ENCODE measurements at places on chromosomes 13 and 19.

- no peak for DNase-seq
These were observed 459.4 kb downstream of the FOXO1 start for GRCh38 chr13:40207001-40207478.

- DNase-seq: no peak
These were observed 37.9 kb downstream of the ZFR2 start for GRCh38 chr19:3830621-3831589.

- no peak for DNase-seq
These were observed 18.9 kb downstream of the FAM187B start for GRCh38 chr19:35209646-35210045.

- no peak for DNase-seq
These were observed 679 bp downstream of the ZNF471 start for GRCh38 chr19:56508290-56508778.

GRCh38 chr13:84980571-84980970, 818.6 kb downstream of the SLITRK6 start:
- DNase-seq: no peak
